ENCODE measurements at places on chromosomes 5 and 9. TPM values are rescaled to one million over a fixed set of nuclear protein-coding genes. Genes with fewer than 3 reads are reported as not detected.
A peak's percentile ranks its signal among the peaks of the same experiment; 100 is the strongest.

GRCh38 chr5:151911011-151911410 lies 13.6 kb downstream of the GLRA1 start:
- H3K4me3 ChIP-seq: no peak overlapping the region
- peaks cover 9% of the 10 kb centered on the region for H3K4me1 ChIP-seq
- H3K36me3 ChIP-seq: no peaks in the 10 kb centered on the region
- no peak overlapping the region for H3K27ac ChIP-seq

SHC3 gene
- total RNA-seq: 17.7 TPM

- H3K36me3 ChIP-seq: peaks cover 4% of the 10 kb centered on the region
- peak overlapping the region; percentile 13 for H3K4me3 ChIP-seq
- H3K27ac ChIP-seq: peak overlapping the region; percentile 51
Measured at GRCh38 chr5:16992006-16992405, 55.9 kb upstream of the MYO10 start.

DNA sequence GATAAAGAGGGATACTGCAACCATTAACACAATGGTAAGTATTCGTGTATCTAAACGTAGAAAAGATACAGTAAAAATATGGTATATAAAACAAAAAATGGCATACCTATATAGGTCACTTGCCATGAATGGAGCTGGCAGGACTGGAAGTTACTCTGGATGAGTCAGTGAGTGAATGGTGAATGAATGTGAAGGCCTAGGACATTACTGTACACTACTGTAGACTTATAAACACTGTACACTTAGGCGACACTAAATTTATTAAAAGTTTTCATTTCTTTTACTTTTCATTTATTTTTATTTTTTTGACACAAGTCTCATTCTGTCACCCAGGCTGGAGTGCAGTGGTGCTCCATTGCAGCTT lies 14.1 kb downstream of the TDRD7 start:
- no peak overlapping the region for H3K4me3 ChIP-seq
- H3K36me3 ChIP-seq: no peaks in the 10 kb centered on the region
- H3K4me1 ChIP-seq: no peaks in the 10 kb centered on the region

DNA sequence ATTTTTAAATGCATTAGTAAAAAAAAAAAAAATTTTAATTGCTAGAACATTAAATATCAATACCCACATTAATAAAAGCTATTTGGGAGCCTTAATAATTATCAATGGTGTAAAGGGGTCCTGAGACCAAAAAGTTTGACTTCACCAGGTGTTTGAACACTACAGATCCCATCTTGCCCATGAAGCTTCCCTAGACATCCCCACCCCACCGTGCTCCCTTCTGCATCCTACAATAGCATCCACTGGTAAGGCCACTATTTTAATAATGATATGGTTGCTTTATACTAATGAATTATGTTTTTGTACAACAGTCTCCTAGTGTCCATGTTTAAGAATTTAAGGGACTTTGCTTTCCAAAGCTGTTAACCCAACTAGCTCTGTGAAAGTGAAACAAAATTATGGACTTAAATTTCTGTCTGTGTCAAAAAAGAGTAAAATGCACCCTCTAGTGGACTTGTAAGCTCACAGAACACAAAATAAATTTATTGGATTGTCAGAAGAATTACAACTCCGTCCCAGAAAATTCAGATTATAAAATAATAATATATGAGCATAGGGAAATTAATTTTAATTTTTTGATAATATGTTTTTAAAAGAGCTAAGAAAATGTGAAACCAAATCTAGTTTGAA lies 76.0 kb downstream of the ARL15 start:
- H3K27me3 ChIP-seq: no peaks in the 10 kb centered on the region
- H3K27ac ChIP-seq: no peak overlapping the region
- H3K36me3 ChIP-seq: no peaks in the 10 kb centered on the region

Measured in neural crest cell (in vitro differentiated cells).